ENCODE measurements at places on chromosomes 16 and 17.
A peak's percentile ranks its signal among the peaks of the same experiment; 100 is the strongest.

DNA sequence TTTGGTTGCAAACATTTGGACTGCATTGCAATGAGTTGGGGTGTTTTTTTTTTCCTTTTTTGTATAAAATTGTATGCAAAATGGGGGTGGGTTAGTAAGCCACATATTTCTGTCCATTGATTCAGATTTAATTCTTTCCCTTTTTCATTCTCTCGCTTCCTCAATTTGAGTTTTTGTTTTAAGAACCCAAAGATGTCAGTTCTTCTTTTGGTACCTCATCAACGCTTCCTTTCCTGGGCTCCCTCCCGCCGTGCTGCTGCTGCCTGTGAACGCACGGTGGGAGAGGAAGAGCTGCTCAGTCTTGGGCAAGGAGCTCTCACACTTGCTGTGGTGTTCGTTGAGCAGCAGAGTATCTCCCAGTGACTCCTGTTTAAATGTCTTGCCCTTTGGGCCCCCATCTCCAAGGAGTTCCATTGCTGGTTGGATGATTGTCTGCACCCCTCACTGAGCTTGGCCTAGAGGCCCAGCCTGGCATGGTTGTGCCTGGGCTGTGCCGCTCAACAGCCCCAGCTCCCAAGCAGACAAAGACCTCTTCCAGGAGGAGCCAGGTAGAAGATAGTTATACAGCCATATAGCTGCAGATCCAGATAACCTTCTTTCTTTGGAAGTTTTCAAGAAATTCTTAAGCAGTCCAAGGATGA lies 13.6 kb downstream of the UBFD1 start:
- no peak for DNase-seq

DNA sequence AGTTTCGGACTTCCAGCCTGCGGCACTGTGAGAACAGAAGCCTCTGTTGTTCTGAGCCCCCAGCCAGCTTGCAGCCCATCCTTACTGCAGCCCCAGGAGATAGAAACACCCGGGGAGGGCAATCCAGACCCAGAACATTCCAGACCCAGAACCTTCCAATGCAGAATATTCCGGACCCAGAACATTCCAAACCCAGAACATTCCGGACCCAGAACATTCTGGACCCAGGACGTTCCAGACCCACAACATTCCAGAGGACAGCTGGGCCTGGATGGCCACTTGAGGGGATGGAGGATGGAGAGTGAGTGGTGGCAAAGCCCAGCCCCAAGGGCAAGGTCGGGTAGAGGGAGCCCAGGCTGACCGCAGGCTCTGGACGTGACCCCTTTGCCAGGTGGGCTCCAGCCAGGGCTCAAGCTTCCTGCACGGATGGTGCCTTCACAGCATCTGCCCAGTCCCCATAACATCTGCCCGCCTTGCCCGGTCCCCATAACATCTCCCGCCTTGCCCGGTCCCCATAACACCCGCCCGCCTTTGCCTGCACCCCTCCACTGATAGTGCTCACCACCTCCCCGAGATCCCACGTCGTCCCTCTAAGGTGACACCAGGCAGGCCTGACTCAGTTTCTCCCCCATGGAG lies 3.5 kb downstream of the CBFA2T3 start:
- no peak for DNase-seq

- DNase-seq = peak; percentile 40
These were observed 10.7 kb downstream of the SGSM2 start for GRCh38 chr17:2347805-2348685.

GRCh38 chr16:2924901-2925755 lies 13.4 kb downstream of the FLYWCH1 start:
- no peak for DNase-seq

DNA sequence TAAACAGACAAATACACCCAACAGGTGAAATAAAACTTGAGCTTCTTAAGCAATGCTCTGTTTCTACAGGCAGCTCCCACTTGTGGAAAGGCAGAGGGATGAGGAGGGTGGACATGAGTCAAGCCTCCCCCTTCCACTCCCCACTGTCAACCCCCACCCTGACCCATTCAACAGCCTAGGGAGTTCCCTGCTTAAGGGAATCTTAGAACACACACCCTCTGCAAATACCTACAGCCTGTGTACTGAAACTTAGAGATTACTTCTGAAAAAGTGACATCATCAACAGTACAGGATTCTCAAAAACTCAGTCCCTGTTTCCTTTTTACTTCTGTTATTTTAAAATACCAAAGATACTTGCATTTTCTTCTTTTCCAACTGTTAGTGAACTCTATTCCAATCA lies 345.4 kb downstream of the SOX9 start:
- no peak for DNase-seq

- DNase-seq = no peak
These were observed 4.6 kb downstream of the GAN start for GRCh38 chr16:81319221-81319912.

- DNase-seq = no peak
These were observed 65.8 kb downstream of the WSCD1 start for GRCh38 chr17:6135996-6136395.

DNA sequence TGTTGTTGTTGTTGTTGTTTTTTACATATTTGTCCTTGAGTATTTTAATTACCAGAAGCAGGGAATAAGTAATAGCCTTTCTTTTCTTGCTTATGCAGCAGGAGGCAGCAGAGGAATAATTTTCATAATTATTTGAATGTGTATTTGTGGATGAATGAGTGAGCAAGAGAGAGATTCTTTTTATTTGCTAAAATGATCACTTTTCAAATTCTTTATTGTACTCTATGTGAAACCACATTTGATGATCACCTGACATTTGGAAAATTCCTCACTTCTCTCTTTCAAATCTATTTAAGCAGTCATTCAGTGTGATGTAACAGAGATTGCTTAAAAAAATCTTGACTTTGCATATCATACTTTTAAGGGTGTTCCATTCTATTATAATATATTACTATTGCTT lies 223.6 kb downstream of the BCAS3 start:
- DNase-seq = no peak

GRCh38 chr17:58291246-58291645 lies 10.5 kb upstream of the MPO start:
- no peak for DNase-seq

DNA sequence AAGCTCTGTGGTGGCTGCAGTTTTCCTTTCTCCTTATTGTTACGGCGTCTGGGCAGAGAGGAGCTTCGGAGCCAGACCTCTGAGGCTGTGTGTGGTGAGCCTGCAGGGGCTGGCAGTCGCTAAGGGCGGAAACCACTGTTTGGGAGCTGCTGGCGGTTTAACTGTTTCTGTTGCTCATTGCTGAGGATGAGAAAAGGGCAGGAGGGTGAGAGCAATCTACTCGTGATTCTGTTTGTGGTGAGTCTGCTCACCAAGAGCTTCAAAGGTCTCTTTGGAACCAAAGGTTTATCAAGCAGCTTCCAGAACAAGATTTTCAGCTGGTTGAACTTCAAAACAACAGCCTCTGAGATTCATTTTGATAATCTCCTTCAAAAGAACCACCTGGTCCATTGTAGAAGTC lies 143.9 kb downstream of the ANKFN1 start:
- no peak for DNase-seq

DNA sequence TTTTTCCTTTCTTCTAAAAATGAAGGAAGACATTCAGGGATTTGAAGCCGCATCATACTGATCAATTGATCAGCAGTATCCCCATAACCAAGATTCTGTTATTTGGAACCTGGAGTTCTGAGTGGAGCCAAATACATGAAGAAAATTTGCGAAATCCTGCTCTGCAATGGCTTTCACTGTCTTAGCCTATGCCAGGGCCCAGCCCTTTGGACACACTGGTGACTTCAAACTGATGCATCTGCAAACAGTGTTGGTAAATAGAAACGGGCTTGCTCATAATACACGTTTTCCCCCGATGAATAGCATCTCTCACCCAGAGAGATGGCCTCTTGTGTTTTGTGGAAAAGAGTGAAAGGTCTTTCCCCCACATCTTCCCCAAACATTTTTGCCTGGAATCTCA lies 87.6 kb upstream of the TOX3 start:
- DNase-seq = no peak

GRCh38 chr16:69157196-69157595 lies 24.7 kb downstream of the UTP4 start:
- no peak for DNase-seq

DNA sequence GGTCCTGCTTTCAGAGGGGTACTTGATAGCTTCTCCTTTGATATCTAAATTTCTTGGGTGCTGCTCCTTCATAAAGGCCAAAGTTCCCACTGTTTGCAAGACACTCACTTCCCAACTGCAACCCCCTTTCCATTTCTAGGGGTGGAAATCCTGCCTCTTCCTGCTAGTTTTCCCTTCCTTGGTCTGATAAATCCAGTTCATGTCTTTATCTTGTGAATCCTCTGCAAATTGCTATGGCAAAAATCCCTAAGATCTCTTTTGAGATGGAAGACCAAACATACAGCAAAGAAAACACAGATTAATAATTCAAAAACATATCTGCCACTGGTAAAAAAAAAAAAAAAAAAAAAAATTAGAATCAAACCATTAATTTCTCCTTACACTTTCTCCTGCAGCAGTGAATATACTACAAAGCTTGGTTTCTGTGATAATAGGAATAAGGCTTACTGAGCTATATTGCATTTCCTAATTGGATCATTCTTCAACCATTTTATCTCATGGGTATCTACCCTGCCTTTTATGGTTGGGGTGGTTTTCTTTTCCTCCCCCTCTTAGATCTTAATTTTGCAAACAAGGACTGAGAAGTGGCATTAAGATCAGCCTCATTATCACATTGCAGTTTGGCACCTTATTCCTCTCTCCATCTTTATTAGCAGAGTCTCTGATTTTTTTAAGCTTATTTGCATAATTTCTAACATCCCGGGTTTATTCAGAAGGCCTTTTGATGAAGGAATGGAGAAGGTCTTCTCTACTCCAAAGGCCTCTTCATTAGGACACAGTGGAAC lies 439.1 kb downstream of the XYLT1 start:
- no peak for DNase-seq
